Iris pigment epithelial cell (primary cell): ENCODE measurements at places on chromosomes 4 and X.

DNA sequence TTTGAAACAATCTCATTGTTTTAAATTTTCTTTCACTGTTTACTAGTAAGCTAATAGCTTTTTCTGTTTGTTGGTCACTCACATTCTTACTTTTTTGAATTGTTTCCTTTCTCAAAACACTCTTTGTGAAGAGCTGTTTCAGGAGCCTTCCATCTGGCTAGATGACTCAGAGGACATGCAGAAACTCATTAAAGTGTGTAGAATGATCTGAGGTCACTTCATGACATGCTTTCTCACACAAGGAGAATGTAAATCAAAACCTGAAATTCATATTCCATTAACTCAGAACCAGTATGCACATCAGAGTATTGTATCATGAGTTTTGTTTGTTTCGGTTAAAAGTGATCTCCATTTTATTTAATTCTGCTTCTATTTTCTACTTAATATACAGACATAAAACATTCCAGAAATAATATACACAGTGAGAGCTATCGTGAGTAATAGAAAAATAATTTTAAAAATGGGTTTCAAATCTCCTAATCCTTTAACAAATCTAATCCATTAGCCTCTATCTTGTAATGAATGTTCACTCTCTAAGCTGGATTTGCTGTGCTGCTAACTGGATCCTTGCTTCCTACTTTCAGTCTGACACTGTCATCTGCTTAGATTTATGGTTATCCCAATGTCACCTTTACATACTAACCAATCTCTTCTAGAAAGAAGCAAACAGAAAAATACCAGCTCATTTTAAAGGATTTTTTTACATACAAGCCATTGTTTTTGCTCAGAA, 449.6 kb downstream of the FSTL5 start:
- peak; percentile 94 for DNase-seq

DNA sequence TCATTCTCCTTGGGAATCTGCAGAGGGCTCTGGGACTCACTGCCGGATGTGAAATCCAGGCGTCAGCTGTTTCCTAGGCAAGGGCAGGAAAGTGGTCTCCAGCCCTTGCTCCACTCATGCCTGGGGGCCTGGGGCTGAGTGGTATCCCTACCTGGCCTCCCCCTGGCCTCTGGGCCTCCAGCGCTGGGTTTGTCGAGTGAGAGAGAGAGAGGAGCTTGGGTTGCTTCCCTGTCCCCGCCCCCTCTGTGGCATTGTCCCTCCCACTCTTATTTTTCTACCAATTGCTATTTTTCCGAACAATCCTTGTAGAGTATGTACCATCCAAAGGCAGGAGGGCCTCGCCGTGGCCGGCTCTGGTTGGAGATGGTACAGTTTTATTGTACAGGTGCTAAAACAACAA, 53.1 kb downstream of the ELF4 start:
- no peak for DNase-seq

- no peak for DNase-seq
Observed at GRCh38 chr4:173171987-173172386, 3.4 kb downstream of the GALNT7 start.

DNA sequence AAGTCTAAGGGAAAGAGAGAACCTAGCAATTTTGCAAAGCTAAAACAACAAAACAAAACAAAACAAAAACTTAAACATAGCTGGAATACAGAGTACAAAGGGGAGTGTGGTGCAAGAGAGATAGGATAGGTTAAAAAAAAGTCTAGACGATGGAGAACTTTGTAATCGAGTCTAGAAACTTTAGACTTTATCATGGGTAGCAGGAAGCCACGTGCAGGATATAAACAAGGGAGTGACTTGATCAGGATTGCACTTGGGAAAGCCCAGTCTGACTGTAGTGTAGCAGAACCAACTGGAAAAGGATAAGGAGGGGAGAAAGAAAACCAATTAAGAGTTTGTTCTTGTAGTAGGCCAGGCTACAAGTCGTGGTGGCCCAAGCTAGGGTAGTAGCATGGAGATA, 750.1 kb downstream of the RPA4 start:
- no peak for DNase-seq

- peak; percentile 43 for DNase-seq
Observed at GRCh38 chr4:107866726-107867125, 42.0 kb downstream of the SGMS2 start.

DNA sequence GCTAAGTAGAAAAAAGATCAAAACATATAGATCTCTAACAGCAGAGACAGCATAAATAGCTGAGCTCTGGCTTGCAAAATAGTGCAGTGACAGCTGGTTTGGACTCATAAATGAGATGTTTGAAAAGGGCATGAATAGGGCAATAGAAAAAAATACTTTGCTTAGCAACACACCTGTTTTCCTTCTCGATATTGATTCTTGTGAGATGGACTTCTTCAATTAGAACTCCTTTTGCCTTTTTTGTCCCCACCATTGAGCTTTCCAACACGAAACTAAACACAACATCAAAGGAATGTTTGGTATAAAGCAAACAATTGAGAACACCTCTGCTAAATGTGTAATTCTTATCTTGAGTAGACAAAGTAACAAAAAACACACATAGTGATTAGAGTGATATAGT, 726.3 kb downstream of the RAPGEF2 start:
- no peak for DNase-seq

DNA sequence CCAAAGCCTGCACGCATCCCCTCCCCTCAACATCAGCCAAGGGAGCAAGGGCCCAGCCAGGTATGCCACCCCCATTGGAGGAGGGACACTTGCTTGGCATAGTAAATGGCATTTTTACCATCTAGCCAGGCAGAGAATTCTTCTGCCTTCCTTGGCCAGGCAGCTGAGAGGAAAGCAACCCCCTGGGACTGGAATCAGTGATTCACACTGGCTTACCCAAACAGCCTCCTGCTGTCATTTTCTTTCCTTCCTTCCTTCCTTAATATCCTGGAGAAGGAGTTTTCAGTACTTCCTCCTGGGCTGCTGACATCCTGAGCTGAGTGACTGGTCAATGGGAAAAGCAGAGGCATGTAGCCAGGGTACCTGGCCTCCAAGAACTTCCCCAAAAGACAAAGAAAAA, 28.6 kb upstream of the KIAA1210 start:
- no peak for DNase-seq

GRCh38 chrX:68115371-68115770, 317.9 kb downstream of the OPHN1 start:
- no peak for DNase-seq

DNA sequence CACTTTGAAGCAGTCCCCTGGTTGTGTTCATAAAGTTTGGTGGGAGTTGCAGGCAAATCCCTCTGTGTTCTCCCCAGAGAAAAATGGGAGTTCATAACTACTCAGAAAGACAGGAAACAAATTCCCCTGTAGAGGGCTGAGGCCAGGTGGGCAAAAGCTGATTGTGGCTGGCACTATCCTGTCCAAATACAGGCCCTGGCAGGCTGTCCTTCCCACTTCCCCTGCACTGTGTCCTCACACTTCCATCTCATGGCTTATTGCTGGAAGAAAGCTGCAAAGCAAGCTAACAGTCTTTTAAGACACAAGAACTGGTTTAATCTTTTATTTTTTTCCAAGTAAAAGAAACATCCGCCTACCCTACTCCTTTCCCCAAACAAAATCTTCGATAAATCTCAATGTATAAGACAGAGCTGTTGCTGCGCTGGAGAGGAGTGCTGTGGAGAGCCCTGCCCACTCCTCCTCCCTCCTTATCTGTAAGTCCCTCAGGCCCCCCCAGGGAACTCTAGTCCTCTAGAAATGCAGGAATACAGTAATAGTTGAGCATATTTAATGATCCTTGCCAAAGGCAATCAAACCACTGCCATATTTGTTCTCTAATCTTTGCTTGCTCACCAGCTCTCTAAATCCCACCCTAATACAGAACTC, 14.0 kb downstream of the TAPT1 start:
- no peak for DNase-seq

DNA sequence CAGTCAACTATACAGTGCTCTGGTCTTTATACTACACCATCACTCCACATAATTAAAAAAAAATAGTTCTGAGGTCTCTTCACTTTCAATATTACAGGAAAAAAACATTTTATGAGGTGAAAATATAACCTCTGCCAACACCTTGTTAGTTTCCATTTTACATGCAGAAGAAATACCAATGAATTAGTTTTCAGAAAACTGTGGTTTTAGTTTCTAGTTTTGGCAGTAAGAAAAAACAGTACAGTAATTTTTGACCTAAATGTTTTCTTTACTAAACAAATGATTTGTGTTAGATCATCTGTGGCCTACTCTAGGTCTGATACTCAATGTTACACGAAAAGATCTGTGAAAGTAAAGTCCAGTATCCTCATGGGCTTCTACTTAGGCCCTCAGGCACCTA, 10.0 kb downstream of the SULT1E1 start:
- no peak for DNase-seq

- DNase-seq = no peak
Observed at GRCh38 chr4:146943691-146944375, 1.8 kb downstream of the TTC29 start.

- DNase-seq = no peak
Observed at GRCh38 chr4:169573889-169574288, 38.5 kb downstream of the NEK1 start.

GRCh38 chrX:100731441-100732281, at the start of gene SYTL4:
Gene SYTL4 (minus strand): TSS chrX:100732121. CDS start chrX:100702037, 30,084 bp downstream.
- no peak for DNase-seq

DNA sequence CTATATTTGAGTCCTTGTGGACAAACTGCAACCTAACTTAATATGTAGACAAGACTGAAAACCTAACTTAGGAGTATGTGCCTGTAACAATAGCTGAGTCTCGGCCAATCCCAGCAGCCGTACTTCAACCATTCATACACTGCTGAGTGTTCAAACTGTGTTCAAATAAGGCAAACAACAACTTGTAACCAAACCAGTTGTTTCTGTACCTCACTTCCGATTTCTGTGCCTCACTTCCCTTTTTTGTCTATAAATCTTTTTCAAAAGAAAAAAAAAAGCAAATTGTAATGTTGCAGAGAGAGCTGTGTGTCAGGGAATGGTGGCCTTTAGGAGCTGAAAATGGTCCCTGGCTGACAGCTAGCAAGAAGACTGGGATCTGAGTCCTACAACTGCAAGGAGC, 46.0 kb downstream of the GEMIN8 start:
- DNase-seq = no peak

DNA sequence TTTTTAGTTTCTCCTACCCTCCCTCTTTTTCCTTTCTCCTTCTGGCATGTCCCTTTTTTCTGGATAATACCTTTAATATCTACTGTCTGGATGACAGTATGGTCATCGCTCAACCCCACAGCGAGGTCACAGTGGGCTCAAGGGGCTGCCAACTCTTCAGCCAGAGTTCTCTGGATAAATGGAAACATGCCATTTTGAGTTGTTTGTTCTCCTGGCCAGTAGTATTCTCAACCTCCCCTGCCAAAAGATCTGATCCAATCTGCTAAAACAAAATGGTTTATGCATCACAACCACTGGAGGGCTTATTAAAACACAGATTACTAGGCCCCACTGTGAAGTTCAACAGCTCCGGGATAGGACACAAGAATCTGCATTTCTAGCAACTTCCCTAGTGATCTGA, 5.0 kb upstream of the LAMP2 start:
- DNase-seq = no peak

- peak; percentile 84 for DNase-seq
Observed at GRCh38 chr4:183098019-183098722, 886 bp upstream of the WWC2 start.

GRCh38 chr4:89125901-89126782, 14.8 kb downstream of the TIGD2 start:
- DNase-seq = peak; percentile 20

- DNase-seq = no peak
Observed at GRCh38 chrX:274904-275475, 6.2 kb upstream of the PLCXD1 start.

- peak; percentile 86 for DNase-seq
Observed at GRCh38 chr4:2330091-2331042, 68.5 kb upstream of the MXD4 start.

GRCh38 chrX:138777230-138777629, 65.7 kb upstream of the FGF13 start:
- DNase-seq = no peak

DNA sequence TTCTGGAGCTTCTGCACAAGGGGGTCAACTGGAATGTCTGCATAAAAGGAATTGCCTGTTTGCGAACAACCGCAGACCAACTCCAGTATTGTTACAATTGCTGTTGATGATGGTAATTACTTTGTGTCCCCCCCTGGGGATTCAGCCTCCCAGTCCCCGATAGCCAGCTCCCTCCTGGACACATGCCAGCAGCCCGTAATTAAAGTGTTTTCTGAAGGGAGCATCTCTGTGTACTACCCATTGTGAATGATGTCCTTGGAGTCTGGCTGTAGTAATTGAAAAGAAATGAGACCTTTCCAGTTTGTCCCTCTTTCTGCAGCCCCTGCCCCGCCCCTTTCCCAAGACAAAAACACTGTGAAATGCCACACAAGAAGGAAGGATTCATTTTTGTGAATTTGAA, 377.1 kb upstream of the LCORL start:
- no peak for DNase-seq

DNA sequence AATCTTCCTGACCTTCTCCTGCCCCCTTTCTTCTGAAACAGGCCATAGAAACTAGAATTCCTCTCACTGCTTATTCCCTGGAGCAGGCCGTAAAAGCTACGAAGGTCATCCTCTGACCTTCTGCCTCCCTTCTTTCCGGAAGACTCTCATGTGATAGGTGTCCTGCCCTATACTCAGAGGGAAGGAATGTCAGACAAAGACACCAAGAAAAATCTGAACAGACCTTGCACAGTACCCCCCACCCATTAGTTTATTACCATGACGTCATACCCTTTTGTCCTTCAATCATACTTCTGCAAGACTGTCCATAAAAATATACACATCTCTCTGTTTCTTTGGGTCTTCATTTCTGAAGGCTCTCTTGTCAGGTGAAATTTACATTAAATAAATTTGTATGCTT, 1523.9 kb downstream of the RPA4 start:
- DNase-seq = no peak

GRCh38 chr4:60088807-60089486, 1111.2 kb upstream of the ADGRL3 start:
- DNase-seq = no peak

GRCh38 chrX:82342531-82342930, 1140.6 kb downstream of the SH3BGRL start:
- no peak for DNase-seq

GRCh38 chrX:12494400-12495138, 296.6 kb upstream of the PRPS2 start:
- DNase-seq = no peak

DNA sequence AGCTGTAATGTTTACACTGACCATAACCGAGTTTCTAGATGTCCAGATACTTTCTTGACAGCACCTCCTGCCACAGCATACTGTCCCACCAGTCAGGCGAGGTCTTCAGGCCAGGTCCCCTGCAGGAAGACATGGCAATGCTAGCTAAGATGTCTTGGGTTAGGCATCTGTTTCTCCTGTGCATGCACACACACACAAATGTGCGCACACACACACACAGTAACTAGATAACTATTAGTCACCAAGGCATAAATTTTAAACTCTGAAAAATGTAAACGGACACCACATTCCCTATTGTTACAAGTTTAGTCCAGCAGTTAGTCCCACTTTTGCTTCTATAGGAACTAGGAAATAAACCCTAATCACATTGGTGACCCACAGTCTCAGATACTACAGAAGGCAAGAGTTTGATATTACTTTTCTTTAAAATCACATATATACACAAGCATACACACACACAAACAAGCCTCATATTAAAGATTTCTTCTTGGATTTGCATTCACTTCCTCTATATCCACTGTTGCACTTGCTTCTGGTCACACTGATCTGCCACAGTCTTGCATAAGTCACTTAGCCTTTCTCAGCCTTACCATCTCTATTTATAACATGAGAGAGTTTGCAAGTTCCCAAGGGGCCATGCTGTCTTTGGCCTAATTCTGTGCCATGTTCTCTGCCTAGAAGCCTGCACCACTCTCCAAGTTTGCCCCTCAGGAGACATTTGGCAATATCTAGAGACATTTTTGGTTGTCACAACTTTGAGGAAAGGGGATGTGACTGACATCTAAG, 32.2 kb downstream of the IL21 start:
- peak; percentile 59 for DNase-seq
